ENCODE measurements at places on chromosomes 11 and 22.
A peak's percentile ranks its signal among the peaks of the same experiment; 100 is the strongest.

DNA sequence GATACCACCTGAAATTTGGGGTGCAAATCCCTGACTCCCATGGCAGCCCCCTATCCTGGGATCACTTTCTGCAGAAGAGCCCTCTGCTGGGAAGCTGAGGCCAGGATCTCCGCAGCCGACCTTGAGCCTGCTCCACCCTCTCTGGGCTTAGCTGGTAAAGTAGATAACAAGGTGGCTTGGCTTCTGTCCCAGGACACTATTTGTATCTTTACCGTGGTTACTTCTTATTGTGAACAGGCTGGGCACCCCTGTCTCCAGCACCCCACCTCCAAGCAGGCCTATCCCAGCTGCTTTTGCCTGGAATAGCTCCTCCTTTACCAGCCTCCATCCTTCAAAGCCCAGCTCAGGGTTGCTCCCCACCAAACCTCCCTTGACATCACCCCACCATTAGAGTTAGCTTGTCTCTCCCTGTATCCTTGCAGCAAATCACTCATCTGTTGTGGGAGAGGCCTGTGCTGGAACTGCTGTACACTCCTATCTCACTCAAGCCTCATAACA, 35.2 kb upstream of the P2RY2 start:
- no peak for DNase-seq

DNA sequence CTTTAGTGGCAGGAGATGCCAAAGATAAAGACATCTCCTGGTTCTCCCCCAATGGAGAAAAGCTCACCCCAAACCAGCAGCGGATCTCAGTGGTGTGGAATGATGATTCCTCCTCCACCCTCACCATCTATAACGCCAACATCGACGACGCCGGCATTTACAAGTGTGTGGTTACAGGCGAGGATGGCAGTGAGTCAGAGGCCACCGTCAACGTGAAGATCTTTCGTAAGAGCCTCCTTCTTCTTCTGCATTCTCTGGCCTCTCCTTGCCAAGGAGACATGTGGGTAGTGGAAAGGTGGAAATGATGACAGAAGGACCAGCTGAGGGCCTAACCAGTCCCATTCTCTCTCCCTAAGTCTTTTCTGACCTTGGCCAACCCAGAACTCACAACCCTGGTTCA, 110.1 kb upstream of the TTC12 start:
- no peak for DNase-seq

DNA sequence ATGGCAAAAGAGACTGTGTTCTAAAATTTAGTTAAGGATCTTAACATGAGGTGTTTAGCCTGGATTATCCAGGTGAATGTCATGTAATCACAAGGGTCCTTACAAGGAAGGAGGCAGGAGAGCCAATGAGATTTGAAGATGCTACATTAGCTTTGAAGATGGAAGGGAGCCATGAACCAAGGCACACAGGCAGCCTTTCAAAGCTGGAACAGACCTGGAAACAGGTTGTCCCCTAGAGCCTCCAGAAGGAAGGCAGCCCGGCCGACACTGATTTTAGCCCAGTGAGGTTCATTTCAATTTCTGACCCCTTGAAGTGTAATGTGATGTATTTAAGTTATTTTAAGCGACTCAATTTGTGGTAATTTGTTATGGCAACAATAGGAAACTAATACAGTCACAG, 195.3 kb upstream of the MTMR2 start:
- no peak for DNase-seq

- no peak for DNase-seq
These were observed at the start of gene ACR for GRCh38 chr22:50737728-50738648. TSS of gene ACR (plus strand) at chr22:50738204. CDS start at chr22:50738236, 32 bp downstream.

GRCh38 chr11:11866203-11866602, 24.4 kb downstream of the USP47 start:
- no peak for DNase-seq

- no peak for DNase-seq
These were observed 93.3 kb downstream of the ZC3H12C start for GRCh38 chr11:110186456-110186855.

- DNase-seq, result no peak
These were observed 52.5 kb downstream of the RRAS2 start for GRCh38 chr11:14306481-14306880.

- no peak for DNase-seq
These were observed 69.5 kb upstream of the YWHAH start for GRCh38 chr22:31874821-31875220.

DNA sequence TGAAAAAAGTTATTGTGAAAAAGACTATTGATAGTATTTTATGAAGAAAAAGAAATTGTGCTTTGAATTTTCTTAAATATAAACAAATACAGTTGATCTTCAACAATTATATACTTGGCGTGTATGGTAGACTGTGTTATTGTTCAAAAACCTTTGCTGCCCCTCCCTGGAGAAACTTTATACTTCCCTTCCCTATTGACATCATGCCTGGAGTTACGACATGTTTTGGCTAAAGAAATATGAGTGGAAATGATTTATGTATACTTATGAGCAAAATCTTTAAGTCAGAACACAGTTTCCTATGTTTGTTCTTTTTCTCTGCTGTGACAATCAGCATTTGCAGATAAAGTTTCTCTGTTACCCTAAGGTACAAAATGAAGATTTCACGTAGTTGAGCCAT, 243.8 kb downstream of the TMEM135 start:
- no peak for DNase-seq

DNA sequence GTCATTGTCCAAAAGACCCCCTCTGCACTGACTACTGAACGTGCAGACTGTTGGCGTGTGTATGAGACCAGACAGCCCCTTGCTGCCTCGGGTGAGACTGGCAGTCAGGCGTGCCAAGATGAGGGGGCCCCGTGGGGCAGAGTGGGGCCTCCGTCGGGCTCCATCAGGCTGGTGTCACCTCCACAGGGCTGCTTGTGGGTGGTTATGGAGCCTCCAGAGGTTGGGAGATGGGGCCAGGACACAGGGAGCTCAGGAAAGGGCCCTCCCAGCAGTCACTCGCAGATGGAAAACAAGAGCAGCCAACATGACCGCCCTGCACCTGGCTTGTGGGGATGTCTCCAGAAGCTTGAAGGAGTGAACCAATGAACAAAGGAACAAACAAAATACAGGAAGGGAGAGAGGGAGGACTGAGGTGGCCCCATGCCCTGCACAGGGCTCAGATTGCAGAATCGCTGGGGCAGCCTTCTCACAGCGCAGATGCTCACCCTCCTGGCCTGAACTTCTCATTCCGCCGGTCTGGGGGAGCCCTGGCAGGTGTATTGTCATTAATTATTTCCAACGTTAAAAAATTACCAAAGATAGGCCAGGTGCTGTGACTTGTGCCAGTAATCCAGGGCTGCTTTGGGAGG, 5.5 kb upstream of the PHLDA2 start:
- DNase-seq, result no peak

DNA sequence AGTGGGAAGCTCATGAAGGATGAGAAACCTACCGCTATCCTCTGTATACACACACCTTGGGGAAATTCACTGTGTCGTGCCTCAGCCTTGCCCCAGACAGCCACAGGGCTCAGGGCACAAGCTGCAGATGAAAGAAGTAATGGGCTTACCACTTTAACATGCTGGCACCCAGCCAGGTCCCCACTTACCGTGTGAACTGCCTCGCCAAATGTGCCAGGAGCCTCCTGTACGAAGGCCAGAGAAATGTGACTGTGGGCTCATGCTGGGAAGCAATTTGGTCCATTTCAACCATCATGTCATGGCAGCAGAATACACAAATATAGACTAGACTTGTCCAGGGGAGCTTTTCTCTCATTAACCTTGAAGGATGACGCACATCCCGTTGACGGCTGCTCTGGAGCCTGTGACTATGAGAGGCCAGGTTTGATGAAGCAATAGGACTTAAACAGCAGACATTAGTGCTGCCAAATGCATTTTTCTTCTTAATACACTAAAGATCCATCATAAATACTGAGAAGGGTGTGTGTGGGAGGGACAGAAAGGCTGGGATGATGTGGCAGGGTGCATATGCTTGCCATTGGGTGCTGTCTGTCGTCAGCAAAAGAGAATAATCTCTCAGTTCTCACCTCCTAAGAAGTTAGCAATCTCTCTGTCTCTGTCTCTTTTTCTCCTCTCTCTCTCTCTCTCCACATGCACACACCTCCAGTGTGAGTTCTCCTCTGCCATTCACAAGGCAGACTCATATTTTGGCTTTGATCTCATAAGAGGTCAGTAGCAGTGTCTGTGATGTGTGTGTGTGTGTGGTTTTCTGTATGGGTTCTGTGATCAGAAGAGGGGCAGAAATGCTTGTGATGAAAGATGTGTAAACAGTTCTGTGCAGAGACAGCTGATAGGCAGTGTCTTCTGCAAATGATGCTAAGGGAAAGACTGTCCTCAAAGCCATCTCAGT, 142.4 kb downstream of the KIRREL3 start:
- DNase-seq, result peak; percentile 69

DNA sequence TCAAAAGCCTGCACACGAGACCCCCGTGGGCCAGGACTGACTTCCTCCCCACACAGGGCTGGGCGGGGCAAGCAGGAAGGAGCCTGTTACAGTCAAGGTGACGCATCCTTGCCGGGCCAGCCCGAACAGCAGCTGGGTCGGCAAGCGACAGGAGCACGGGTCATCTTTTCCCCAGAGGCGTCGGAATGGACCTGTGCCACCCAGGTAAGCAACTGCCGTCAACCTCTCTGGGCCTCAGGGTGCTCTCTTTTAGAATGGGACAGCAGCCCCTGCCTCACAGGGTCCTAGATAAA, at the start of gene CYTH4:
TSS of gene CYTH4 (plus strand) at position 124 of the 293 bp plus-strand sequence. CDS start at position 186, 62 bp downstream.
- DNase-seq, result no peak

DNA sequence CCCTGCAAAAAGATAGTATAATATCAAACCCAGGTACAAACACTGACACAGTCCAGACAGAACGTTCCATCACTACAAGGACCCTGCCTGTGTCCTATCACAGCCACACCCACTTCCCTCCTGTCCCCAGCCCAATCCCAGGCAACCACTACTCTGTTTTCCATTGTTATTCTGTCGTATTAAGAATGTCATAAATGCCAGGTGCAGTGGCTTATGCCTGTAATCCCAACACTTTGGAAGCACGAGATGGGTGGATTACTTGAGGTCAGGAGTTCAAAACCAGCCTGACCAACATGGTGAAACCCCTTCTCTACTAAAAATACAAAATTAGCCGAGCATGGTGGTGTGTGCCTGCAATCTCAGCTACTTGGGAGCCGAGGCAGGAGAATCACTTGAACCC, 89.0 kb downstream of the TRMU start:
- DNase-seq, result no peak

- no peak for DNase-seq
These were observed 1.8 kb downstream of the MTA2 start for GRCh38 chr11:62599901-62600300.

GRCh38 chr11:68004551-68005335, 846 bp upstream of the UNC93B1 start:
- peak; percentile 23 for DNase-seq

DNA sequence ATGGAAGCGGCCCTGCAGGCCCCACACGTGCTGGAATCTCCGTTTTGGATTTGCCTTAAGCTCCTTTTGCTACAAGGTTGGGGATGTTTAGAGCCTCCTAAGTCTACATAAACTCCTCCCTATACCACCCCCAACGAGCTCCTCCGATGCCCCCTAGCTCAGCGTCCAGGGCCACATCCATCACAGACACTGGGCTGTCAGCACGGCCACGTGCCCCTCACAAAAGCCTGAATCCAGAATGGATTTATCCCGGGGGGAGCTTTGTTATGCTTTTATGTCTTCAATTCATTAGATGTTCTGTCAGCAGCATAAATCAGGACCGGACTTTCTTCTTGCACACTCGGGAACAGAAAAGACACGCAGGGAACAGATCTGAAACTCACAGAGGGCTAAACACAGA, 52.6 kb upstream of the CD82 start:
- DNase-seq, result no peak

DNA sequence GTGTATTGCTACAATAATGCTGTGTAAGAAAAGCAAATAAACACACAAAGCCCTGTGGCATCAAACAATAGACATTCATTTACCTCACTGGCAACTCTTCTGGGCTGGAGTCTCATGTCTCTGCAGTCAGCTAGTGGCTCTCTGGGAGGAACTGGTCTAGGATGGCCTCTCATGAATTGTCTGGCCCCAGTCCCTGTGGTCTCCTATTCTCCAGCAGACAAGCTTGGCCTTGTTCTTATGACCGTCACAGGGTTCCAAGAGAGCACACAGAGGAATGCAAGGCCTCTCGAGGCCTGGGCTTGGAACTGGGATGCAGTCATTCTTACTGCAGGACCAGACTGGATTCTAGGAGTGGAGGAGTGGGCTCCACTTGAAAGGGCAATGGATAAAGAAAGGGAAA, 141.2 kb upstream of the NTM start:
- DNase-seq, result no peak

GRCh38 chr22:42586381-42586780, 28.3 kb downstream of the POLDIP3 start:
- no peak for DNase-seq

- peak; percentile 4 for DNase-seq
These were observed 253.7 kb upstream of the CHORDC1 start for GRCh38 chr11:90476442-90477007.

Measured in NCI-H510A (cell line).